ENCODE measurements at places on chromosomes 7 and 10.

DNA sequence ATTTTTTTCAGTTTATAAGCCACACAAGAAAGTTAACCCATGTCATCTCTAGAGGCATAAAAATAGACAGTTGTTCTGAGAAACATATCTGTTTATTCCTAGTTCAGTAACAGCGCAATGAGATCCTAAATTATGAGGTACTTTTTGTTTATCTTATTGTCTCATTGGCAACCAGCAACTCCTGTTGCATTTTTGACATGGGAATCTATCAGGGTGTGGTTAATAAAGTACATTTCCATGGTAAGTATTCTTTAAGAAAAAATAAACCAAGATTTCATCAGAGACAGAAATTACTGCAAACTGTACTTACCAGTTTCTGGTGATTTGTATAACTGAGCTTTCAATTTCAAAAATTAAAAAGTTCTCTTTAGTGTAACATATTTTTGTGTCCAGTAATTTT lies 9.0 kb downstream of the FAS start:
- DNase-seq, result no peak

DNA sequence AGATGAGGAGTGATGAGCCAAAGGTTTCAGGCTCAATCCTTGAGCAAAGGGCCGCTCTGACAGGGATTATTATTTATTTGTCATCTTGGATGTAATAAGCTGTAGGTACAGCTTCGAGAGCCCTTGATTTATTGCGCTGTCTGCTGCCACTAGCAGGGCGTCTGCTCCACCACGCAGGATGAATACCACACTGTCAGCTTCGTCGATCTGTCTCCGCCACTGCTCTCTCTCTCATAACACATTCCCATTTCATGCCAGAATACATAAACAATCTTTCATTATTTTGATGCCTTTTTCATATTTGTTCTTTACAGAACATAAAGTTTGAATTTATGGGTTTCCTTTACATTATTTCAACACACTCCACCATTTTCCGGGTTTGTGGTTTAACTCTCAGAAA lies 276.6 kb downstream of the LRMDA start:
- DNase-seq, result no peak

- DNase-seq, result no peak
Observed at GRCh38 chr7:44565795-44566559, 7.7 kb downstream of the DDX56 start.

GRCh38 chr7:104363355-104363754 lies 35.0 kb downstream of the LHFPL3 start:
- no peak for DNase-seq

DNA sequence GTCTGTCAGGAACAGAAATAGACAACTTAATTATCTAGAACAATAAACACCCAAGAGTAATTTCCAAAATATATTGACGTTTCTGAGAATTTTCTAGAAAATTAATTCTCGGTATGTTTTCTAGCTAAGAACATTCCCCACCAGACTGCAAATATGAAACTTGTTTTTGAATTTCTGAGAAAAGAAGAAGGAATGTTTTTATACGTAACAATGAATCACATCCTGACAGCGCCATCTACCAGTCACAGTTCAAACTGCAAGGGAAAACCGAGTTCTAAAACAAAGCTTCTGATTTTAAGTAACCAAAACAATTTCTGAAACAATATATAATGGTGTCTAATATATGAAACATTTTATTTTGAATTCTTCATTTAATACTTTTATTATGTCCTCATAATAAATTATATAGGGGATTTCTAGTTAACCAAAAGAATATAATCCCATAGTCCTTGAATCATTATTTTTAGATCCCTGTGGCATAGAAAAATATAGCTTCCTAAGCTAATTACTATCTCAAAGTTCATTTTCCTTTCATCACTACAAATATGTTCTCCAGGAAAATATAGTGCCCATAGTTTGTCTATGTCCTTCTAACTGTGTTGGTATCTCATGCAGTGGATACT lies 34.5 kb upstream of the MEOX2 start:
- DNase-seq, result peak; percentile 24

DNA sequence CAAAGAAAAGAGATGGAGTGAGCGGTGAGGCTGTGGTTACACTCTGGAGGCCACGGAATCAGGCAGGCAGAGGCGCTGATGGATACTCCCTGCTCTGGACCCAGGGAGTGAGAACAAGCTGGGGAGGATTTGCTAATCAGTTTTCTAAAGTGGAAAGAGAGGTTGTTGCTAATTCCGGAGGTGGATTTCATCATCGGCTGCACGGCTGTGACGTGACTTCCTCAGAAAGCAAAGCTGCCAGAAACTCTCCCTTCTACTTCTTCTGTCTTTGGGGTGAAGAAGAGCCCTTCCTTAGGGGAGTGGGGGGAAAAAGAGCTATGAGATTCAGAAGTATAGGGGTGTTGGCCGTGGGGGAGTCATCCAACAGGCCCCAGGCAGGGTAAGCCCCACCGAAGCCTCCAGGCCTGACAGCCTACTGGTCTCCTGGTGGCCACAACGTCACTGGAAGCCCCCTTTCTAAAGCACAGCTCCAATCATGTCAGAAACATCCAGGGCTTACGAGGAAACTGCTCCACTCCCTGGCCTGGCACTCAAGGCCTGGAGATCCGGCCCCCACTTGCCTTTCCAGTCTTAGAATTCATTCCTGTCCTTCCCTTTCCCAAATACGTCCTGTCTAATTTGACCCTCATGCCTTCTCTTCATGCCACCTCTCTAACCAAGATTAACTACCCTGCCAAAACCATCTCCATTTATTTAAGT lies 114.5 kb downstream of the HIP1 start:
- DNase-seq, result no peak

GRCh38 chr10:124562425-124563060 lies 100.9 kb downstream of the LHPP start:
- DNase-seq, result no peak

- DNase-seq, result no peak
Observed at GRCh38 chr7:47941136-47941844, 7.0 kb downstream of the PKD1L1 start.

DNA sequence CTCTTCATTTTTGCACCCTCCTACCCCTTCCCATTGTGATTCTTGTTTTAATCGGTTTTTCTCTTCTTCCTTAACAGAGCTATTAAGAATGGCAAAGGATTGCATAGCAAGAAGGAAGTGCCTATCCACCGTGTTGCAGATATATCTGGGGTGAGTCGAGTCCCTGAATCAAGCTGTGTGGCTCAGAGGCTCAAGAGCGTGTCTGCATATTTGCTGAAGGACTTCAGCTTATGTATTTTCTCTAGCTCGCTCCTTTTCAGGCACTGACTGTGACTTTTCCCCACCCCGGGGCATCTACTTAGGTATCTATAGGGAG lies 126.6 kb downstream of the LRRC4 start:
- DNase-seq, result peak; percentile 18

DNA sequence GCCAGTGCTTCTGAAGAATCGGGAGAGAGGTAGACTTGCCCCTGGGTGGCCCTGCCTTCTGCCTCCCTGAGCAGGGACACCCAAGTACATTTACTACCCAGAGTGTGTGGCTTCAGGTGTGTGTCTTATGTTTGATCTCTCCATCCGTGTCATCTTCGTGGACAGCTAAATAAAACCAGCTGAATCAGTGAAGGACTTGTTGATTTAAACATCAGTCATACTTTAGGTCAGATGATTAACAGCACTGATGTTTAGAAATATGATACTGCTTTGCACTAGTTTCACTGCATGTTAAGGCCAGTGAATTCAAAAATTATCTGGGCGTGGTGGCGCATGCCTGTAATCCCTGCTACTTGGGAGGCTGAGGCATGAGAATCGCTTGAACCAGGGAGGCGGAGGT lies 4.0 kb downstream of the MTG1 start:
- no peak for DNase-seq

DNA sequence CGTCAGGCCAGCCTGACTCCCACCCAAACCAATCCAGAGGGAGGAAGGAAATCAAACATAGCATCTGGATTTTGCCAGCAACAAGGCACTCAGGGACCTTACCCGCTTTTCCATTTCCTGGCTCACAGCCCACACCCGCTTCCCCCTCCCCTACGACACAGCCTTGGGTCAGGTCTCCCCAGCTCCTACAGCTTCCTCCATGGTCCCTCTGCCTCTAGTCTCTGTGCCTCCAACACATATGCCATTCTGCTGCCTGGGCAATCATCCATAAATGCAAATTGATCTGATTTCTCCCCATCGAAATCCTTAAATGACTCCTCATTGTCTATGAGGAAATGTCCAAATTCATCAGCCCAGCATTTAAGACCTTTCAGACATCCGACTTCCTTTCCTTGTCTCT lies 53.2 kb upstream of the CUX1 start:
- no peak for DNase-seq

DNA sequence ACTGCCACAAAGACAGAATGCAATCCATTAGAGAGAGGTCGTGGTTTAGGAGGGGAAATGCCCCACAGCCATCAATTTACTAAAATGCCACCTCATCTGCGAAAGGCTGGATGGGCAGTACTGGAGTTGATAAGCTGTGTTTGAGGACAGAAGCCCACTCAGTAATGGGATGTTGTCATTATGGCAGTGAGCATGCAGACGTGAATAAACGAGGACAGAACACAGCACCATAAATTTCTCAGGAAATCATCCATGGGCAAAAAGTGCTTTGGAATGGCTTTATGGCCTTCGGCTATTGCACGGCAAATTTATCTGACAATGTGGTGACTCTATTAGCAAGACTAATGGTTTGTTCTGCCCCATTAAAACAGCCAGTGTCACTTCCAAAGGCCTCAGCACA lies 15.9 kb upstream of the C10orf53 start:
- no peak for DNase-seq

- DNase-seq, result no peak
Observed at GRCh38 chr7:138000081-138000701, 1.7 kb downstream of the CREB3L2 start.

DNA sequence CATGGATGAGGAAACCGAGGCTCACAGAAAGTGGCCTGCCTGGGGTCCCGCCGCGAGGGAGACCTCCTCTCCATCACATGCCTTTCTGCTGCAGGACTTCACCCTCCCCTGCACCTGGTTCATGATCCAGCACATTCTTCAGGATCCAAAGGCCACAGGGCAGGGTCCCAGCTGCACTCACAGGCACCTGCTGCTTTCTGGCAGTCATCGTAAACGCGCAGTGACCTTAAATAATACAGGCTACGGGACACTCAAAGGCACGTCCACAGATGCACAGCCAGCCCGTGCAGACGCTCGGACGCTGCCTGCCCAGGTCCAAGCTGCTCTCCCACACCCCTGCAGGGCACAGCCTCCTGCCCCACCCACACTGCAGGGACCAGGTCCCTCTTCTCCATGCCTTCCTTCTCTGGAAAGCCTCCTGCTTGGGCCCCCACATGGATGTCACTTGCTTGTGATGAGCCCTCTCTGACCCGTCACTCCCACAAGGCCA lies 49.9 kb downstream of the CALML3 start:
- DNase-seq, result no peak

- no peak for DNase-seq
Observed at GRCh38 chr7:70640266-70640833, 491.6 kb upstream of the GALNT17 start.

DNA sequence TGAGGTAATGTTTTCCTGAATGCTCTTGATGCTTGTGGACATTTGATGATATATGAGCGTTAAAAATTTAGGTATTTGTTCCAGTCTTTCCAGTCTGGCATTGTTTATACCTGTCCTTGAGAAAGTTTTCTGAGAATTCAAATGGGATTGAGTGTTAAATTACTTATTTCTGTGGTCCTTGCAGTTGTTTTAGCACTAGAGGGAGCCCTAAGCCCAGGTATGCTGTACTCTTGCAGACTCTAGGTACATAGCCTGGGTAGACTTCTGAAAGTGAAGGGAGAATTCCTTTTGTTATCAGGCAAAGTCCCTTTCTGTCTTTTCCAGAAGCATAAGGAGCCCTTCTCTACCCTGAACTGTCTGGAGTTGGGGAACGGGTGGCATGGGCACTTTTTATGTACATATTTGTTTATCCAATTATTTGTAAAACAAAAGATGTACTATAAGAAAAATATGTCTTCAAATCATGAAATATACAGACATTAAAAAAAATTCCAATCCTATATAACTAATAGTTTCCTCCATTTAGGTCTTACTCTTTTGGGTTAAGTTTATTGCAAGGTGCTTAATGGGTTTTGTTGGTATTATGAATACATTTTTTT lies 262.1 kb downstream of the ATRNL1 start:
- DNase-seq, result peak; percentile 8

DNA sequence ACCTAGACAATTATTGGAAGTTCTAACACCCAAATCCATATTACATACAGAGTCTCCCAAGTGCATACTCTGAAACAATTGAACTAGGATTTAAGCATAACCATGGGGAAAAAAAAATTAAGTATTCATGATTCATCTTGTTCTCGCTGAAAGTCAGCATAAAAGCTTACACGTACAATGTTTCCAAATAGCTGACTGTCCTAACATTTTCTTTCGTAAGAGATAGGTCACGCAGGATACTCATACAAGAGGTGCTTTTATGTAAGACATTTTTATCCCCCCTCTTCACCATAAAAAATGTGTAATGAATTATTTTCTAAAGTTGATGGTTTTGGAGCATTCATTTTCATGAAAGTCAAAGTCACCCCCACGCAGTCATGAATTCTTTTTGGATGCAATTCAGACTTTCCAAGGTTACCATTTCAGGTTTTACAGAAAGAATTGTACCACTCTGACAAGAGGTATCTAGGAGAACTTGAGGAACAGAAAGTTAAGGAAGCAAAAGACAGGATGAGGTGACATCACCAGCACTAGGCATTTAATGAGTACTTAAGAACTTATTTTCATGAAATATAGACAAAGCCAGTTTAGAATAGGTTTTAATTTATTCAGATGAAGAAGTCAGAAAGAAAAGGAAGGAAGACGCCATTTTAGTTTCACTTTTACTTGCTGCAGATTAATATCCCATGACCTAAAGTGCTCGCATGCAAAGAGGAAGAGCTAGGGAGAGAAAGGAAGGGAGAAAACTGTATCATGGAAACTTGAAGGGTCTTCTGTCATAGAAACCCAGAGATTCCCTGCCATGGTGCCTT lies 55.8 kb downstream of the TMEM26 start:
- no peak for DNase-seq

- no peak for DNase-seq
Observed at GRCh38 chr7:282621-283020, 7.3 kb upstream of the FOXL3 start.

GRCh38 chr7:3860932-3861331 lies 559.9 kb downstream of the SDK1 start:
- DNase-seq, result no peak

- DNase-seq, result no peak
Observed at GRCh38 chr10:85832988-85833387, 533.6 kb downstream of the GRID1 start.

DNA sequence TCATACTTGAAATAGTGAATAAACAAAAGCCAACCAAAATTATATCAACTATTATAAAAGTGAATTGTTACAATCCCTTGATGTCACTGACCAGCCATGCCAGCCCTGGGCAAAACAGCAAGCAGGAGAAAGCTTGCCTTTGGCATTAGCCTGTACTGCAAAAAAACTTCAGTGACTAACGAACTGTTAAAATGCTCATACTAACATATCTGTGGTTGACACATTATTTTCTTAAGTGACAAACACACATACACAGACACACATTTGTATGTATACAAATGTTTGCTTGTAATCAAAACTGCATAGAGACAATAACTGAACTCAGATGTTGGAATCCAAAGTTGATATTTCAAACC lies 29.5 kb downstream of the CHCHD3 start:
- DNase-seq, result no peak

- DNase-seq, result no peak
Observed at GRCh38 chr7:141872931-141873330, 31.6 kb upstream of the PRSS37 start.

GRCh38 chr7:8436965-8437364 lies 3.6 kb downstream of the NXPH1 start:
- peak; percentile 70 for DNase-seq

GRCh38 chr10:102678842-102679289 lies 34.6 kb downstream of the TRIM8 start:
- peak; percentile 38 for DNase-seq

GRCh38 chr10:87930934-87931835 lies 67.8 kb downstream of the PTEN start:
- no peak for DNase-seq
